ENCODE measurements at places on chromosomes 2 and 18.

DNA sequence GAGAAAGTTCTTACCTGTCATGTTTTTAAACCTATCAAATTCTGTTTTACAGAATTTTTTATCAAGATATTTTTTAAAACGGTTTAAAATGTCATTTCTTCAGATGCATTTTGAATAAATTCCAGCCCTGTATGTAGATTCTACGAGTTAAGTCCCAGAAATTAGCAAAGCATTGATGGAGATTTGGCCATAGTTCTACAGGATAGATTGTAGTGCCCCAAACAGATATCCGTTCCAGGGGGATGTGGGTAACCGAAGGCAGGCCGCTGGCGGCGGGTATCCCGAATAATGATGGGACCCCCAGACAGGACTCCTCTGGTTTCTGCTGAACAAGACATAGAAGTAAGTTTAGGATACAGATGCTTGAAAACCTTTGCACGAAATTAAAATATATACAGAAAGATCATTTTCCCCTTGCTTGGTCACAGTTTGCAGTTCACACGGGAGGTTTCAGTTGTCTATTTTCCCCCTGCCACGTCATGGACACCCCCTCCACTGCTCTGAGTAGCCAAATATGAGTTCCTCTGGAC, 755 bp downstream of the NOL4 start:
- no peak for DNase-seq

DNA sequence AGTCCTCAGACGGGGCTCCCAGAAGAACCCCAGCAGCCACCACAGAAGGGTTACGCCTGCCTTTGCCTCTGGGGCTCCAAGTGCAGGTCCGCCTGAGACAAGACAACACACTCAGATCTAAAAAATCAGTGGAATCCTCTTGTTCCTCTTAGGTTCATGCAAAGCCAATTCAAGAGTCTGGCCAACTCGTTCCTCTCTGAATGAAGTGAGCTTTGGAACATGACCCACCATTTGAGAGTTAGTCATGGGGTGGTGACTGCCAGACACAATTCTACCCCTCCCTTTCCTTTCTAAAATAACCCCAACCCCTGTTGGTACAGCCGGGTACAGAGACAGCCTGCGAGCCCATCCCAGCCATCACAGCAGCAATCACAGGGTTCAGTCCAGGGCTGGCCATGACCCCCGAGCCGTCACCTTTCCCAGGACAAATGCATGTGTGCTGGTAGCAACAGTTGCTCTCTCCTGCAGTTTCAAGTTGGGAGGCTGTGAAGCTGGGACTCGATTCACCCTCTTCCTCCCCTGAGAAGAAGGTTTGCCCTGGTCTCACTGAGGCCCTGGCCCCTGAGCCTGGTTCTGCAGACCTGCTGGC, 183.1 kb upstream of the SH3BP4 start:
- no peak for DNase-seq

DNA sequence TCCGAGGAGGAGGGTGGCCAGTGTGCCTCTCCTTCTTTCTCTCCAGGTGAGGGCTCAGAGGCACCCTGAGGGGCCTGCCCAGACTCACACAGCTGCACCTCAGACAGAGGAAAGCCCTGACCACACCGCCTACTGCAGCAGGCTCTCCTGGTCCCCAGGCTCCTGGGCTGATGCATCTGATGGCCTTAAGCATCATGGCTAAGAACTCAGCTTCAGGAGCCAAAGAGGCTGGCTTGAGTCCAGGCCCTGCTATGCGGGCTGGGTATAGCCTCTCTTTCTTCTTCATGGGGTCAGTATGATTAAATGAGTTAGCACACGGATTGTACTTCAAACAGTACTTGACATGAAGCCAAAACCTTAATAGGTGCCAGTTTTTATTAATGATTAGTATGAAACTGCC, 89.6 kb downstream of the TGFA start:
- DNase-seq, result no peak

DNA sequence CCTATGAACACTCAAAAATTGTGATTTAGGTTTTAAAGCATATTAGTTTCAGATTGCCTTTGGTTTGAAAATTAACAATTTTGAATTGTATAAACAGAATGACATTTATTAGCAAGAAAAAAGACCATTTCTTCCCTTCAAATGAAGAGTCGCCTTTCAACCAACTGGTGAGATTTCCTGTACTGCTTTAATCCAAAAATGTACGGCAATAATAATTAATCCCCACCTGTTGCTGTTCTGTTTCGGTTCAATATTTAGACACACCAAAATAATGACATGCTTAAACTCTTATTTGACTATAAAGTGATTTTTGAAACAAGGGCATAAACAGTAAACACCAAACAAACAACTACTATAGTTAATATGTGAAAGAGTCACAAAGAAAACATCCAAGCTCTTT, 39.6 kb downstream of the CHN1 start:
- DNase-seq, result no peak

GRCh38 chr18:78724214-78724914, 255.3 kb upstream of the SALL3 start:
- DNase-seq, result no peak

DNA sequence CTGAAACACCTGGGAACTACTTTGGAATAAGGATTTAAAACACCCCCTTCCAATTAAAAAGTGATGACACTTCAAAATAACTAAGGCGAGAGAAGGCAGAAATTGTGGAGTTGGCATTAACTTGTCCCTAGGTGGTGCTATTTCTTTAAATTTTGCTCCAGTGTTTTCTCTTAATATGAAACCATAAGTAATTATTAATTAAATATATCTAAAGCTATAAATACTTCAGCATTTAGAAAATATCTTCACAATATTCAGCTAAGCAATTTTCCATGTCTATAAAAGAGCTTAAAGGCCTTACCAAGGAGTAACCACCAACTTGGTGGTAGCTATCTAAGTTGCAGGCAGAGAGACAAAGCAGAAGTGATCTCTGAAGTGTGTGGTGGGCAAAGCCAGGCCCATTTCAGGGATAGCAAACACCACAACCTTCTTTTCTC, 186.8 kb upstream of the PGAP1 start:
- DNase-seq, result no peak

DNA sequence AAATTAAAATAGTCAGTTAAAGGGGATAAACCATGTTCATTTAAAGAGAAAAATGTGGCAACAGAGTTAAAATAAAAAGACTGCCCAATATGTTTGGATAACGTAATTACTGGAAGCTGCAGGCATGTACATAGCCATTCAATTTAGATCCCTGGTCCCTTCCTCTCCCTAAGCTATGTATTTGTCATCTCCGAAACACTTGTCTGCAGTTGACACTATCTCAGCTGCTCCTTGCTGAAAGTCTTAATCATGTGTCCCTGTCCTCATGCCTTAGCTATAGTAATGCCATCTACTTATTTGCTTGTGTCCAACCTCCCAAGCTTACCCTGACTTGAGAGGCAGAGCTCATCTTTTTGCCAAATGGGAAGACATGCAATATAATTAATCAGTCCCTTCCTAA, 173.8 kb upstream of the REV1 start:
- no peak for DNase-seq

Measured in ovary (tissue), 10 donors.